T-helper 22 cell (primary cell): ENCODE measurements at places on chromosomes 1 and 21.
A peak's percentile ranks its signal among the peaks of the same experiment; 100 is the strongest.

DNA sequence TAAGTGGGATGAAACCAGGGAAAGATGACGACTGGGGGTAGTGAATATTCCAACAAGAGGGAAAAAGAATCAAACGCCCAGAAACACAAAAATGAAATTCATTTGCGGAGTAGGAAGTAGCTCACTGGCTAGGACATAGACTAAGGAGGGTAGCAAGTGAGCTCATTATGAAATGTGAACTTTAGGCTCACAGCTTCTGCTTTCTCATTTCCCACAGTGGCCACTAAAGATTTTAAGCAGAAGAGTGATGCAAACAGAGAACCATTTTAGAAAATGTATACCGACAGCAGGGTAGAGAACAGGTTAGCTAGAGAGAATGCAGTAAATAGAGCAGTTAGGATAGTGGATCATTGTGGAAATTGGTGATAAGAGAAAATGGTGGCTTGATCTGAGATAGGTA lies 3.5 kb downstream of the CD48 start:
- no peak for DNase-seq

DNA sequence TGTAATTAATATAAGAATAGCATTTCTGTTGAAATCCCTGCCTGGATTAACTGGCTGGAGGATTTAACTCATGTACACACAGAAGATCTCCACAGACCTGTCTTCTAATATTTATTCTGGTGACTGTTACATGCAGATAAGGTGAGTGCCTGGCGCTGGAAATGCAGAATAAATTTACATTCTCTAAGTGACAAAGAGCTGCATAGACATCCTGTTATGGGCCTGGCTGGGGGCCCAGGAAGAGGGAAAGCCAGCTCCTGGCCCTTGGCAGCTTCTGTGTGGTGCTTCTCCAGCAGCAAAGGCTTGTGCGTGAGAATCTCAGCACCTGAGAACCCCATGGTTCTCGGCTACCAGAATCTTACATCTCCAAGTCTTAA lies 446.6 kb downstream of the PTPRU start:
- DNase-seq: no peak

GRCh38 chr1:53957194-53957818 lies 11.2 kb downstream of the LRRC42 start:
- no peak for DNase-seq

GRCh38 chr1:157849229-157849875 lies 7.7 kb upstream of the CD5L start:
- DNase-seq: no peak

- peak; percentile 30 for DNase-seq
Measured at GRCh38 chr1:101291562-101292380, 55.0 kb downstream of the S1PR1 start.

DNA sequence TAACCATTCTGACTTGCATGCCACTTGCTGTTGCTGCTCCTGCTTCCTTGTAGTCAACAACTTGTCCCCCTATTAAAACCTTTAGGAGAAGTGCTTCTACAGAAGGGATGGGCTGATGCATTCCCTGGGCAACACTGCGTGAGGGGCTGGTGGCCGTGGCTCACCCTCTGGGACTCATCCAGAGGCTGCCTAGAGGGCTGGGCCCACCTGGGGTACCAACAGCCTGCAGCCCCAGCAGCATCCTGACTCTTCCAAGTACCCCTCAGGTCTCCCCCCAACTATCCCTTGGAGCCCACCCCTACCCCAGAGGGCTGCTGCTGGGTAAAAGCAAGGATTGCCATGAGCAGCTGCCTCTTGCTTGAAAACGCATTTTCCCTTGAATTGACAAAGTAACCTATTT lies 34.7 kb upstream of the LHX4 start:
- DNase-seq: no peak

- DNase-seq: no peak
Measured at GRCh38 chr1:203628201-203629015, 1.8 kb downstream of the ATP2B4 start.

DNA sequence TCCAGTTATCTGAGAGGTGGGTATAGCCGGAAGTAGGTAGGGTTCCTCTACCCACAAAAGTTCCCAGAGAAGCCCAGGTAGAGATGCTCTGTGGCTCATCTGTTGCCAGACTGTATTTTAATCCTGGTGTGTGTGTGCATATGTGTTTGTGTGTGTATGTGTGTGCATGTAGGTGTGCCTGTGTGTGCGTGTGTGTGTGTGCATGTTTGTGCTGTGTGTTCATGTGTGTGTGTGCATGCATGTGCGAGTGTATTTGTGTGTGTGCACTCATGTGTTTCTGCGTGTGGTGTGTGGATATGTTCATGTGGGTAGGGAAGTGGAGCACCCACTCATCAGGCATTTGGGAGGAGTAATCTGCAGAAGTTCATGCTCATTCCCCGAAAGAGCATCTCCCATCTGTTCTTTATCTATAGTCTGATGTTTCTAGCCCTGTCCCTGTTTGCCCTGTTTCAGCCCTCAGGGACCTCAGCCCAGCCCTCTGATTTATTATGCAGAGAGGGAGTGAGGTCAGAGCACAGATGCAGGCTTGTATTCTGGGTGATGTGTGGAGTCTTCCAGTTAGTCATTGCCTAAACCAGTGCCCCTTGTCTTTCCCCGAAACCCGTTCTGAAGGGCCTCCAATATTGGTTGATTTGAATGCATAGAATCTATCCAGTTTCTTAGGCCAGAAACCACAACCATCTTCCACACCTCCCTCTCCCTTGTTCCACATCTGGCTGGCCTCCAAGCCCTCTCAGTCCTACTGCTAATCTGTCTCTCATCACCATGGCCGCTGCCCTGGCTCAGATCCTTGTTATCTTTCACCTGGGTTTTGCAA lies 69.1 kb downstream of the DISC1 start:
- DNase-seq: no peak

GRCh38 chr21:38861056-38861455 lies 55.3 kb downstream of the ETS2 start:
- no peak for DNase-seq

DNA sequence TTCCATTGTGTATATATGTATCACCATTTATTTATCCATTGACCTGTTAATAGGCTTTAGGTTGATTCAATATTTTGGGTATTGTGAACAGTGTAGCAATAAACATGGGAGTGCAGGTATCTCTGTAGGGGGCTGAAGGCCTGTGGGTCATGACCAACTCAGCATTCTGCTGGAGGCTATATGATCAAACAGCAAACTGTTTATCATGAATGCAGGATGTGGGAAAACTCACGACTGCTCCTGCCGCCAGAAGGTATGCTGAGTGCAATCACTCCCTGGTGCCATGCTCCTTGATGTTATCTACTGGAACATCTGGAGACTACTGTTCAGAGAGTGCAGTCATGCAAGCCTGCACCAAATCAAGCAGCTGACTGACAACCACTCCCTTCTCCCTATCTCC lies 275.2 kb downstream of the COL11A1 start:
- no peak for DNase-seq

DNA sequence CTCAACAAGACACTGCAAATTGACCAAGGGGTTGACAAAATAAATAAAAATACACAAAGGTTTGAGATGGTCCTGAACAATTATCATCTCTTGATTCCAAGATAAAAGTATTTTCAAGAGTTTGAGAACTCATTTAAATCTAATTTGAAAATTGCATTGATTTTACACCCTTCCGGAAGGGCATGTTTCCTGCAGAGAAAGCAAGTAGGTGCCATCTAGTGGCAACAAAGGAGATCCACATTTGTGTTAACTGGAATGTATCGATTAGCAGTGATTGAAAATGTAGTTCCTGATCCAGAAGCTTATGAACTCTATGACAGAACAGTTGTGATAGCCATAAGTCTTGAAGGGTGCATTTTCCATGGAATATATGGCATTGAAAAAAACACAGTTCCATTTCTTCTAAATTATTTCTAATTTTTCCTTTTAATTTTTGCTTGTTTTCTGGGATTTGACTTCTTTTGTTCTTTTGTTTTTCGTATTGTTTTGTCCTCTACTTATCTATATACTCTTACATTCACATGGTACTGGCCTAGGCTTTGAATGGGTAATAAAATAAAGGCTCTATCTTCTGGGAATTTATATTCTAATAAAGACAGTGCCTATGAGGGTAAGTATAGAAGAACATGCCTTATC lies 143.7 kb downstream of the DNM3 start:
- DNase-seq: no peak

GRCh38 chr1:233587958-233588799 lies 25.7 kb upstream of the KCNK1 start:
- DNase-seq: no peak

- no peak for DNase-seq
Measured at GRCh38 chr1:203168991-203169390, 6.6 kb downstream of the MYBPH start.

GRCh38 chr21:16504766-16505165 lies 775.0 kb downstream of the USP25 start:
- DNase-seq: no peak

DNA sequence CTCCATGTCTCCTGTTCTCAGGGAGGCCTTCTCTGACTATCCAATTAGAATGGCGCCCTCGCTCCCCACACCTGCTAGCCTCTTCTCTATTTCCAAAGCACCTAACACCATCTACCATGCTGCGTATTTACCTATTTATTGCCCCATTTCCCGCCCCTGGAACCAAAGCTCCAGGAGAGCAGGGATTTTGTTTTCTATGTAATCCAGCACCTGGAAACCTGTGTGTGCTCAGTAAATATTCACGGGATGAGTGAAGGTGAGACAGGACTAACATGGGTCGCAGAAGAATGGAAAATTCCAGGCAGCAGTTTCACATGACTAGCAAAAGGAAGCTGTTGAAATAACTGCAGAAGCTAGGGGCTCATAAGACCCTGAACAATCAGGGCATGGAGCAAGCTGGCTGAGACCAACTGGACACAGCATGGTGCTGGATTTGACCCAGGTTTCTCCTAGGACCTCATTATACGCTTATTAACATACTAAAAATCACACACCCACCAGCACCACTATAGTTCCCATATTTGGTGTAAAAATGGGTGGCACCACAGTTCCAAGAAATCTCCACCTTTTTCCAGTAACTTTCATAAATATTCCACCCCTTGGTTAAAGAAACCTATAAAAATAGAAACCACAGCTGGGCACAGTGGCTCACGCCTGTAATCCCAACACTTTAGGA lies 15.1 kb upstream of the TENT5B start:
- DNase-seq: no peak

DNA sequence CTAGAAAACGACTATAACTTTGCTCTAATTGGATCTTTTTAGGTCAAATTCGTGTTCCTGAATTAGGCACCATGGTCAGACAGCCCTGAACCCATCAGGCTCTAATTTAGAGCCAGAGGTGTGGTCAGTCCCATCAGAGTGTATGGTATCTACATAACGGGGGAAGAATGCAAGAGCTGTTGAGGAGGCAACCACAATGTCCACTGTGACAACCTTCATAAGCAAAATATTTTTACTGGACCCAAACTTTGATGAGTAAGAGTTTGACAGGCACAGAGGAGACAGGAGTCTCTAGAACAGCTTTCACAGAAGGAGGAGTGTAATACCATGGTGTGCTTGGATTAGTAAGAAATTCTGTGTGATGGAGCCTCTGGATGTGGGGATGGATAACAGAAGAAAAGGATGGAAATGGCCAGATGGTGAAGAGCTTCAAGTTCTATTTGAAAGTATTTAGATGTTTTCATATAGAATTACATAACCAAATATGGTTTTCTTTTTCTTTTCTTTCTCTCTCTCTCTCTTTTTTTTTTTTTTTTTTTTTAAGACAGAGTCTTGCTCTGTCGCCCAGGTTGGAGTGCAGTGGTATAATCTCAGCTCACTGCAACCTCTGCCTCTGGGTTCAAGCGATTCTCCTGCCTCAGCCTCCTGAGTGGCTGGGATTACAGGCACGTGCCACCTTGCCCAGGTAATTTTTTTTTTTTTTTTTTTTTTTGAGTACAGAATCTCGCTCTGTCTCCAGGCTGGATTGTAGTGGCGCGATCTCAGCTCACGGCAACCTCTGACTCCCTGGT lies 24.9 kb downstream of the UBE2U start:
- no peak for DNase-seq

DNA sequence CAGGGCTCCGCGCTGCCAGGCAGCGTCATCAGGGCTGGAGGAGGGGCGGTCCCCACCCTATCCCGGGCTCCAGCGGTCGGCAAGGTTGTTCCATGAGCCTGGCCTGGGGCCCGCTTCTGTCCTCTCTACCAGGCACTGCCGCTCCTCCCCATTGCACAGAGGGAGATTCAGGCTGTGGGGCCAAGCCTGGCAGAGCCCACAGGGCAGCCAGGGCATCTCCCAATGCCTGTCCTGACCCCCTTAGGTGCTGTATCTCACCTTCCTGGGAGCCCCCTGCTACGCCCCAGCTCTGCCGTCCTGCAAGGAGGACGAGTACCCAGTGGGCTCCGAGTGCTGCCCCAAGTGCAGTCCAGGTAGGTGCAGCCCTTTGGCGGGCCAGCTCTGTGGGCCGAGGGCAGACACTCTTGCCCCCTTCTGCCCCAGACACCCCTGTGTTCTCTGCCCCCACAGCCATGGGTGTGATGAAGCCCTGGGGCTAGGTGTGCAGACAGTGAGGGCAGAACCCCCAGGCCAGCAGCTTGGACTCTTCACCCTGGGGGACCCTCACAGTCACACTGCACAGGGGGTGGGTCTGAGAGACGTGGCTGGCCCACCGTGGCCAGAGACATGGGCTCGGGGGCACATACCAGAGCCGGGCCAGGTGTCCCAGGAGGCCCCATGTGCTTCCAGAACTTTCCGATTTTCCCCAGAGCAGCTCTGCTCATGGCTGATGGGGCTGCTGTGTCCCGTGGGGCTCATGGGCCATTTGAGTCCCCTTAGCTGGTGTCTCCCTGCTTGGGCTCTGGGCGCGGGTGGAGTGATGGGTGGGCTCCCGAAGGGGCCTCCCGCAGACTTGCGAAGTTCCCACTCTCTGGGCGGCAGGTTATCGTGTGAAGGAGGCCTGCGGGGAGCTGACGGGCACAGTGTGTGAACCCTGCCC lies 1.6 kb downstream of the TNFRSF14 start:
- no peak for DNase-seq

- no peak for DNase-seq
Measured at GRCh38 chr1:89847191-89847729, 26.4 kb downstream of the LRRC8D start.

DNA sequence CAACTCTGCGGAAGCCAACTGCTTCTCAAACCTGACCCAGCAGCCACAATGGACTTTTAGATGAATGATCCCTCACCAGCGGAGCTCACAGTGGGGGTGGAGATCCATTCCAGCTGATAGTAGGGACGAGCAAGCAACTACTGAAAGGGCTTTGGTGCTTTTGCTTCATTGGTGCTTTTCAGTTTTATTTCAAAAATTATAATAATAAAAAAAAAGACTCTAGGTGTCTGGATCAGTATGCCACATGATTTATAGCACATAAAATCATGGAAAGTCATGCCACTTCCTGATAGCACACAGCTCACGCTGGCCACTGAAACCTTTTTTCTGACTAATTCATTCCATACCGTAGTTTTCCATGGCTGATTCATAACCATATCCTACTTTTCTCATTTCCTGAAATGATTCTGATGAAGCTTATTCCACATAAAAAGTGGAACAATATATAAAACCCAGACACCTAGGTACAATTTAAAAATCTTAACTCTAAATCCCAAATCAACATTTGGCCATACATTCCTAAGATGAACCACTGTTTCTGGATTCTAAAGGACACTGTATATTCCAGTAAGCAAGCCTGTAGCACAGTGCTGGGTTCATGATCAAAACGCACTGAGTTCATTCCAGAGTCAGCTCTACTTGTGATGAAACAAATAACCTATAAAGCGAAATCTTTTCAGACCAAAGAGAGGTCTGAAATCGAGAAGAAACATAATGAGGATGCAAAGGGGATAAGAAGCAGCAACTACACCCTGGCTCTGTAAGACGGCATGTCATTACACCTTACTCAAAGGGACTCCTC lies 41.3 kb upstream of the KCNE1 start:
- no peak for DNase-seq
